Activated effector memory CD4-positive, alpha-beta T cell treated with anti-CD3 and anti-CD28 coated beads, Interleukin-2, amount 50 U/mL, for 16 hours (primary cell): ENCODE measurements at places on chromosomes 1 and 21.

- DNase-seq: no peak
Observed at GRCh38 chr1:15023205-15023604, 130.3 kb upstream of the TMEM51 start.

DNA sequence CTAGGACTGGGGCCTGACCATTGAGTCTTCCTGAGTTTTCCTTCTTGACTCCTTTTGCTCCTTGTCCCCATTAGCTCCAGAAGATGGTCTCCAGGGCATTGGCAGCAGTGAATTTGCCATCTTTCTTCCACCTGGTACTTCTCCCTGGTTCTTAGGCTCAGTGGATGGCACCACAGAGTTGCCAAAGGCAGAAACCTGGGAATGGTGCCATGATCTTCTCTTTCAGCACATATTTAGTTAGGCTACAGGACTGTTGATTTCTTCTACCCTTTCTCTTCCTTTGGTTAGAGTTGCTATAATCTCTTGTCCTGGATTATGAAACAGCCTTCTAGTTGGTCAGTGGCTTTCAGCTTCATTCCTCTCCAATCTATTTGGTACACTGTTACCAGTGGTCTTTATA is 6.2 kb downstream of the ZBTB40 start:
- DNase-seq: no peak

- no peak for DNase-seq
Observed at GRCh38 chr1:81007024-81007423, 793.7 kb upstream of the ADGRL2 start.

GRCh38 chr1:13583966-13584791 is 547 bp downstream of the PDPN start:
- no peak for DNase-seq

DNA sequence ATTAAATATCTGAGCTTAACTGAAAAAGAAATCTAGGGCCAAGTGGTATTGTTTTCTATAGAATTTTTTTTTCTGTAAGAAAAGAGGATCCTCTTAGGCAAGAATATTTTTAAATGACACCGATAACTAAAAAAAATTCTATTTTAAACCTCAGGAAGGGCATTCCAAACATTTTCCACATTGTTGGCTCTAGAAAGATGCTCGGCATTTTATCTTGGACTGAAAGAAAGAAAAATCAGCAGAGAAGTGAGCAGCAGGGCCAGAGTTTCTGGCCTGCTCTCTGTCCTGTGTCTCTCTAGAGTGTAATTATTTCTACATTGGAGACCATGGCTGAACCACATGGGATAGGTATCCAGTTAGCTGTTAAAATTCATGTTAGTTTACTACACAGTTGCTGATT is 192.5 kb upstream of the GREM2 start:
- no peak for DNase-seq
